Naive thymus-derived CD8-positive, alpha-beta T cell (primary cell): ENCODE measurements at places on chromosomes 2 and 18.

DNA sequence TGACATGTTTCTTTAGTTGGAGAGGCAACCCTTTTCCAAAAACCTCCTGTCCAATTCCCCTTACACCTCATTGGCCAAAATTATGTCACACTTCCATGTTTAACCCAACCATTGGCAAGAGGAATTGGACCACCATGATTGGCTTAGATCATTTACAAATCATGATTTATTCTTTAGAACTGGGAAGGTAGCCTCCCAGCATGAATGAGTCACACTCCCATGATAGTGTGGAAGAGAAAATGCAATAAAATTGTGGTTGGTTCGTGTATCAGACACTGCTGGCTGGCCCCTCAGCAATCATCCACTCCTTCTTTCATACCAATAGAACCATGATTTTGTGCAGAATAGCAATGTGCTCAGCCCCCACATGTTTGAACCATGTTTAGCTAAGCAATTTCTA is 156.6 kb upstream of the ACVR2A start:
- DNase-seq = no peak

- DNase-seq = no peak
Measured at GRCh38 chr2:224723586-224724217, 7.5 kb upstream of the CCDC195 start.

- no peak for DNase-seq
Measured at GRCh38 chr2:41061356-41061755, 609.5 kb upstream of the SLC8A1 start.

DNA sequence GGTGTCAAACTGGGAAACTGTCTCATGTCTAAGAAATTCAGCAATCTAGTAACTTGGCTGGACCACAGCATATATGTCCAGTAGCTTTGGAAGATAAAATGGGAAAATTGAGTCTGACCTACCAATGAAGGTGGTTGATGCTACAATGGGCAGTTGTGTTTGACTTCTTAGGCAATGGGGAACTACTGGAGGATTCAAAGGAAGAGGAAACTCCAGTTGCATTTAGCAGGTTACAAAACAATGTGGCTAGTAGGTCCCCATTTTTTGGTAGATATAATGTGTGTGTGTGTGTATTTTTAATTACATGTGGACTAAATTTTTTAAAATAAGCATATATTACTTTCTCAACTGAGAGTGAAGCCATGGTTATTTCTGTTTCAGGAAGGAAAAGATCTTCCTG is 427.7 kb downstream of the NBAS start:
- DNase-seq = no peak

- no peak for DNase-seq
Measured at GRCh38 chr2:238421695-238422035, 5.1 kb upstream of the ASB1 start.

- no peak for DNase-seq
Measured at GRCh38 chr2:43024515-43025011, 201.8 kb downstream of the ZFP36L2 start.

GRCh38 chr2:102425441-102426132 is 2.6 kb downstream of the IL18RAP start:
- no peak for DNase-seq

DNA sequence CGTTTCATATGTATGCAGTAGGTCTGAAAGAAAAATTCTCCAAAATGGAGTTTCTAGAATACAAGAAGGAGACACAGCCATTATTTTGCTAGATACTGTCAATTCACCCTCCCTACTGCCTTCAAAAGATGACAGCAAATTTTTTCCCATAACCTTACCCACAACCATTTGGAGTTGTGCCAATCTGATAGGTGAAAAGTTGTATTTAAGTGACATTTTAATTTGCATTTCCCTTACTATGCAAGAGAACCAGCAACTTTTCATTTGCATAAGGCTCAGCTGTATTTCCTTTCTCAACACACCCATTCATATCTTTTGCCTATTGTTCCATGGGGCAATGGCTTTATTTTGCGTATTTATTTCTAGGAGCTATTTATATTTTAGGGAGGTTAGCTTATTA is 31.4 kb upstream of the IL18RAP start:
- no peak for DNase-seq

GRCh38 chr18:13379062-13379865 is 160.7 kb downstream of the LDLRAD4 start:
- DNase-seq = no peak

- no peak for DNase-seq
Measured at GRCh38 chr2:151904021-151904420, 75.8 kb upstream of the ARL5A start.

DNA sequence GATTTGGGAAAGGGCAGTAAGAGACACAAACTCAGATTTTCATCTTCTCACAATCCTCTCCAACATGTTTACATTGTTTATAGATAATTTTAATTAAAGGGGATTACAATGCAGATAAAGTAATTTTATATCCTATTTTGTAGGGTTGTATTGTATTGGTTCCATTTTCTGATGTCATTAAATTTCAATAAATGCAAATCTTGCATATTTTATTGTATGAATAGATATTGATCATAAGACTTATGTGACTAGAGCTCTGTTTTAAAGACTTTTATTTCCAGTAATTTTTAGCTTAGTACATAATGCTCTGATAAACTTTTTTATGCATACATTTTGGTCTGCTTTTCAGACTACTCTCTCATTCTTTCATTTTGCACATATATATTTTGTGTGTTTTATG is 819.6 kb downstream of the TSN start:
- DNase-seq = no peak

DNA sequence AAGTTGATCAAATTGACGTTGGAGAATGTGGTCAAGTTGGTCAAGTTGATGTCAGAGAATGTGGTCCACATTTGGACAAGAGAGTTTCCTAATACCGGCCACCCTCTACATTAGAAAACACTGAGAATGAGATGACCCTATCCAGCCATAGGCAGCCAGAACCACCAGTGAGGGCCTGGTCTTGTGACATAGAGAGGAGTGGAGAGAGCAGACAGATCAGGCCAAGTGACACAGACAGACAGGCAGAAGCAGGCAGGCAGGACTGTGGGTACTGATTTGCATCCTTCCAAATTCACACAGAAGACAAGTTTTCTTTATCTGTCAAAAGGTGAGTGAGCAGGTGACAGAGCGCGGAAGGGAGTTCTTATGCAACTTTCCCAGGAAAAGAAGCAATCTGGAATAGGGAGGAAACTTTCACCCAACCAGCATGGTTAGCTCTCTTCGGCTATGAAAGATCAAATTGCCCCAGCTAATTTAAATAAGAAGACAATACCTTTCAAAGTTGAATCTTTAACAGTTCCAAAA is 109.1 kb upstream of the PID1 start:
- no peak for DNase-seq

DNA sequence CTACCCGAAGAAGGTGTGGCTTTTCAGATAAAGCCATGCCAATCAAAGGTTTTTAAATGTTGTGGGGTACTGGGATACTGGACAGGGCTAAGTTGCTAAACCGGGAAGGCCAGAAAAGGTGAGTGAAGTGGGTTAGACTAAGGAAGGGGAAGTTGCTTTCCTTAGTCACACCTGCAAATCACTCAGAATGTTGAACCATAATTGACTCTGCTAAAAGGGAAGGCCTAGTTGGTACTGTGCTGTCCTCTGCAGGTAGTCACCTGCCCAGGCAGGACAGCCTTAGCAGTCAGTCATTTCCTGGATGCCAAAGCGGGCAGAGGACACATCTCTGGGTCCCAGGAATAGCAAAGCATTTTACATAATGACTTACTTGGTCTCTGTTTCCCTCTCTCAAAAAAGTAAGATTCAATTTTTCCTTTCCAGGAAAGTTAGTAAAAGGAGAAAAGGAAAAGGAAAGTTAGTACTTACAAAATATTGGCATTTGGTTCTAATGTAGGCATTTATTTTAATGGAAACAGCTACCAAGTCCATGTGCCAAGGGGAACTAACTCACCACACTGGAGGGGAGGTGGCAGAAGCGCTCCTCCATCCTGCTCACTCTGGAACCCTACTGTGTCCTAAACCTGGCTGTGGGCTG is 60.3 kb downstream of the RFTN2 start:
- no peak for DNase-seq

GRCh38 chr2:96147593-96148201 is 2.5 kb upstream of the DUSP2 start:
- DNase-seq = no peak

GRCh38 chr18:55078303-55078932 is 119.2 kb upstream of the CCDC68 start:
- DNase-seq = no peak

- no peak for DNase-seq
Measured at GRCh38 chr2:127146820-127147502, 40.0 kb upstream of the BIN1 start.

- no peak for DNase-seq
Measured at GRCh38 chr18:54129448-54130067, 94.9 kb downstream of the MBD2 start.

DNA sequence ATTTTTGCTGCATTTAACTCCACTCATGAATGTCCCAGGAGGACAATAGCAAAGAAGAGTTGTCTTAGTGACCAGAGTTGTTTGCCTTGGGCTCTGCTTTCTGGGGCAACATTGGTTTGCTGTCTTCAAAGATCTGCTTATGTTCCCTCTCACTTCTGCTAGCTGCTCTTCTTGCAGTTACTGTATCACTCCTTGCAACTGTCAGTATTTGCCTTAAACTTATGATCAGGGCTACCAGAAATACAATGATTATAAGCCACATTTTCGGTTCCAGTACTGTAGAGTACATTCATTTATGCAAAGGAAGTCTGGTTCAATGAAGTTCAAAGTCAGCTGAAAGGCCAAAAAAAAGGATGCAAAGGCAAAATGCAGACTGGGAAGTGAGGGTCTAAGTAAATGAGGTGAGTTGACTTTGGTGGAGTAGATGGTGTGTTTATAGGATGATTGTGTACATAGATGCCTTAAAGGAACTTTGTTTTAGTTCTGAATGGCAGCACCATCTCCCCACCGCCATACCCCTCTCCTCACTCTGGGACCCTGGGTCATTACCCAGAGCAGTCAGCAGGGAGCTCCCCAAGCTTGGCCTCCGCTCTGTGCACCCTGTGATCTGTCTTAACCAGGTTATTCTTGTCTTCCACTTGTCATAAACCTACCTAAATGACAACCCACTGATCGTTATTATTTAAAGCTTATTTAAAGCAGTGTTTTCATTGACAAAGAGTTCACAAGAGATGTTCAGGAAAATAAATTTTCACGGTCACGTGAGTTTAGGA is 236.0 kb downstream of the DOK6 start:
- peak; percentile 12 for DNase-seq

GRCh38 chr2:99959261-99960014 is 183.0 kb downstream of the AFF3 start:
- no peak for DNase-seq

- DNase-seq = no peak
Measured at GRCh38 chr18:36493349-36494159, 196.0 kb downstream of the FHOD3 start.

DNA sequence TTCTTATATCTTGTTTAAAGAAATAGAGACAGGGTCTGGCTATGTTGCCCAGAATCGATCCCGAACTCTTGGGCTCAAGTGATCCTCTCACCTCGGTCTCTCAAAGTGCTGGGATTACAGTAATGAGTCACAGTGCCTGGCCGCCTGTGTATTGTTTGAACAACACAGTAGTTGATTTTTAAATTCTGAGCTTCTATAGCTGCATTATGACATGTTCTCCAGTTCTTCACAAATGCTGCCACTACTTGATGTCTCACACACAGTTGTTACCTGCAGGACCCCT is 7.7 kb upstream of the RHOB start:
- DNase-seq = no peak

- DNase-seq = no peak
Measured at GRCh38 chr2:7201851-7202250, 284.6 kb downstream of the RNF144A start.

DNA sequence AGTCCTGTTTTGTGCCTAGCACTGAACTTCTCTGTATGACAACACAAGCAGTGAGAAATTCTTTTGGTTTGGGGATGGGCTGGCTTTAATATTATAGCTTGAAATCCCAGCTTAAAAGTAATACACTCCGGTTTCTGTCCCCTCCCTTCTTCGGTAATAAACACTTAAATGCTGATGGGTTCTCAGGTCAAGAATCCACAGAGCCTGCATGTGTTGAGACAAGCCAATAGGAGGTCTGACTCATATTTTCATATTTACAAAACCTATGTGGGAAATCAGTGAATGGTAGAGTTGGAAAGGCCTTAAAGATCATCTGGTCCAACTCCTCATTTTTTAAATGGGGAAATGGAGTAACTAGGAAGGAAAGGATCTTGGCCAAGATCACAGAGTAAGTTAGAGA is 47.5 kb downstream of the VSNL1 start:
- DNase-seq = no peak

DNA sequence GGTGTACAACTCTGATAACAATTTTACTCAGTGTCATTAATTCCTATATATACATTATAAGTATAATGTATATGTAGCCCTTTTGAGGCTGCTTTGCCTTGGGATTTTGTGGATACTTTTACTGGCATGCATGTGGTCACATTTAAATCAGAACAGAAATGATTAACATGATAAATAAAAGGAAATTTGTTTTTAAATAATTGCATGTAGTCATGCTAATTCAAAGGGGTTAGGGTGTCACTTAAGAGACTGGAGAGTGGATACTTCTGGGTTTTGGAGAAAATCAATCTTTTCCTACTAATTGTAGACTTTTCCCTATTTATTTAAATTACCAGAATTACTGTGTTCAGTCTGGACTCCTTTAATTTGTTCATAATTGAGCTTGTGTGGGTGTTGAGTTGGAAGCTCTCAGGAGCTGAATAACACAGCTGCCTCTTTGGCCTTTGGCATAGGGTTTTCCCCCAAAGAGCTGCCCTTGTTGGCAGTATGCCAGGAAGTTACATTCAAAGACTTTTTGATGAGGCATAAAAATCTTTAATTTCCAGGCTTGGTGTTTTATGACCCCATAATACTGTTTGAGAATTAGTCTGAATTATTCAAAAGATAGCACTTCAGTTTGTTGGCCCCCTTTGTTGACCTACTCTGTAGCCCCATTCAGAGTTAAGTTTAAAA is 484.7 kb upstream of the NRP2 start:
- DNase-seq = peak; percentile 30

- DNase-seq = no peak
Measured at GRCh38 chr18:9685615-9685890, 22.5 kb upstream of the RAB31 start.

GRCh38 chr18:77065221-77065981 is 67.2 kb downstream of the MBP start:
- no peak for DNase-seq

DNA sequence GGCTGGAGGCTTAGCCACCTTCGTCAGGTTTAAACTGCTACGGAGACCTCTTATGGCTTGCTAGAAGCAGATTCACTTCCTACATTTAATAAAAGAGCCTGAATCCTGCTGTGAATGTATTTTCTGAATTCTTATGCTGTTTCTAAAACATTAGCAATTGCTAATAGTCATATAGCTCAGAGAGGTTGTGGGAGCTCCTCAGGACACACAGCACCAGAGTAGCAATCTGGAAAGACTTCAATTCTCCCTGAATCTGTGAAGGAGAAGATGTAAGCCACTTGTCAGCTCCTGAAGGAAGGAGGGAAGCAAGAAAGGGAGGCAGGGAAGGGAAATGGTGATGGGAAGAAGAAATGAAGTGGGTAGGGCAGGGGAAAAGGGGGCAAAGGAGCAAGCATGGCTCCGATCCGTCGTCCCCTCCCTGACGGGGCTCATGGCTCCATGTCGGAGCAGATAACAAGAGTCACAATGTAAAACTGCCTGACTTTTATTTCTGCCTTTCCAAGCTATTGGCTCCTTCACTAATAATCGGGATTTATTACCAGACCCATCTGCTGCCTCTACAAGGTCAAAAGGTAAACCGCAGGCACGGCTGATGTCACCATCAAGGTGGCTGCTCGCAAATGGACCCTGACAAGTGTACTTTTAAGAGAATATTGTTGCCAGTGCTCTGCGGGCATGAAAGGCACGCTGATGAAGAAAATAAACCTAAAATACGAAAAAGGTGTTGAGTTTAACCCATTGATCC is 656.0 kb upstream of the SALL3 start:
- DNase-seq = no peak
